ENCODE measurements at places on chromosomes 16 and 17. TPM values are rescaled to one million over a fixed set of nuclear protein-coding genes. Genes with fewer than 3 reads are reported as not detected.

DNA sequence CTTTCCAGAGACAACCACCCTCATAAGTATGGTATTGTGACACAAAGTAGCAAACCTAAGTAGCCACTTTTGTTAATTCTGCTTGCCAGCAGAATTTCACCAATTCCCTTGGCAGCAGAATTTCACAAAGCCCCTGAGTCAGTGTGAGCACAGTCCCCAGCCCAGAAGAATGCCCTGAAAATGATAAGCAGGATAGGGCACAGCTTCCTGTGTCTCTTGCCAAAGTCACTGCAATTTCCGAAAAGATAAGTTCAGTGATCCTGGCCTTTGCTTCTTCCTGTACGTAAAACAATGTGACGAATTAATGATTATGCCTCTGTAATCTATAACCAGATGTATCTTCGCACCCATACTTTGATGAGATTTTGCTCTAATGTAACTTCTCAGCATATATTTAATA lies 16.0 kb upstream of the WIPF2 start:
- no peak for DNase-seq

GRCh38 chr17:4956493-4957061 lies 5.7 kb downstream of the ENO3 start:
- DNase-seq: no peak

- peak; percentile 73 for DNase-seq
Observed at GRCh38 chr17:28716740-28717577, 709 bp downstream of the RAB34 start.

DNA sequence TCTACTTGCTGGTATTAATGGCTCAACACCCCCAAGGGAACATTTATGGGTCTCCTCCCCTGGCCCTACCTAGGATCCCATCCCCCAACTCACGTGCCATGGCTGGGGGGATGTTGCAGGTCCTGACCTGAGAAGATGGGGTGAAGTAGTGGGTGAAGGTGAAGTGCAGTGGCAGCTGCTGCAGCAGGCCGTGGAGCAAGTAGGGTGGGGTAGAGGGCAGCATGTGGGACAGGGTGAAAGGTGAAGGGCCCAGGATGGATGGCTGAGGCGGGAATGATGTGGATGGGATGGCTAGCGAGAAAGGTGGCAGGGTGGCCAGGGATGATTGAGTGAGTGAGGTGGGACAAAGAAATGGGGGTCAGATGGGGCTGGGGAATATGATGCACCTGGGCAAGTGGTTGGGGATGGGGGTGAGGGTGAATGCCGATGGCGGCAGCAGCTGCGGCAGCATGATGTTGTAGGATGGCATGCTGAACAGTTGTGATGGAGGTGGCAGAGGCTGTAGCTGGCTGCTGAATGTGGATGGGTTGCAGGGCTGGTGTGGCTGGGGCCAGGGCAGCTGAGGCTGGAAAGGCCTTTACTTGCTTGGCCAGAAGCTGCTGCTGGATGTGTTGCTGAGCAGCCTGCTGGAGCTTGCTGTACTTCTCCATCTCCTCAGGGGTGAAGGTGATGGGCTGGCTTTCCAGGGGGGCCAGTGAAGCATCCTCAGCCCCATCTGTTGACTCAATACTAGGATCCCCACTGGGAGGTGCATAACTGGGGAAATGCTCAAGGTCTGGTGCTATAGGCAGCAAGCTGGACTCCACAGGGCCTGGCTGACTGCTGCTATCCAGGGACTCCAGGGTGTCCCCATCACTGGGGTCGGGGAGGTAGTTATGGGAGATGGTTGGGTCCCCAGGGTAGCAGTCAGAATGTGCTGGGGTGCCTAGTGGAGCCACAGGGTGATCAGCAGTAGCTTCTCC lies 8.3 kb upstream of the ITGA2B start:
- DNase-seq: no peak

- DNase-seq: no peak
Observed at GRCh38 chr17:59353106-59353854, 21.8 kb downstream of the YPEL2 start.

DNA sequence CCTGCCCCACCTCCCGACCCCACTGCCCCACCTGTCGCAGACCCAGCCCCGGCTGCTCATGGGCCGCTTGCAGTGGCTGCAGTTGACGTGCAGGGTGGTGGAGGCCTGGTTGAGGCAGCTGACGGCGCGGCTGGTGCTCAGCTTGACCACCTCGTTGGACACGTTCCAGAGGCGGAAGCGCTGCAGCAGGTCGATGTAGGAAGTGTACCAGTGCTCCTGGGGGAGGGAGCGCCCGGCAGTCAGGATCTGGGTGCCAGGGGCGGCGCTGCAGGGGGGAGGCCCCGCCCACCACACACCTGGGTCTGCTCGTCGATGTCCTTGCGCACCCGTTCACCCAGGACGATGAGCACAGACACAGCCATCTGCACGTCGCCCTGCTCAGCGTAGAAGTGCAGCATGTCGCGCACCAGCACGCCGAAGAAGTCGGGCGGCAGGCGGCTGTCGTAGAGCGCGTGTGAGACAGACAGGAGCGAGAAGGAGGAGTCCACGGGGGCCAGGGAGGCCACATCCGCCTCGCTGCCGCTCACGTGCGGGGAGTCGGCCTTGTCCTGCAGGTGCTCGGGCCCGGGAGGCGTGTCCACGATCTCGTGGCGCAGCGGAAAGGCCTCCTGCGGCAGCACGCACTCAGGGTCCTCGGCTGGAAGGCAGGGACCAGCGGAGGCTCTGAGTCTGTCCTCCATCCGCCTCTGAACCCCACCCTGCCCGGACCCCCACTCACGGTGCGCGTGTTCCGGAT lies 995 bp upstream of the JMJD8 start:
- DNase-seq: no peak

- peak; percentile 13 for DNase-seq
Observed at GRCh38 chr17:17447264-17447663, 29.5 kb upstream of the MED9 start.

Gene CDRT15L2
- total RNA-seq: not detected
